ENCODE measurements at places on chromosomes 11 and 22.

DNA sequence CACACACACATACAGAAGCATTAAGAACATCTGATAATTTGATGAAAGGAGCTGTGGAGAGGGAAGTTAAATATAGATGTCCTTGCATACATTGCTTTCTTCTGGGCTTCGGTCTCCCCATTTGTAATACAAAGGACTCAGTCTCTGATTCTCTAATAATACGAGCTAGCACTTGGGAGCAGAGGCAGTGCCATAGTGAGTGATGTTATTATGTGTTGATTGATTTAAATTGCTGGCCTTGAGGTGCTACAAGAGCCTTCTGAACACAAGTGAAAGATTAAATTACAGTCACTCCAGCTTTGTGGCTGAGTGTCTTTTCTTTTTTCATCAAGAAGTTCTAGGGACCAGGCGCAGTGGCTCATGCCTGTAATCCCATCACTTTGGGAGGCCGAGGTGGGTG lies 61.5 kb upstream of the HMGXB4 start:
- DNase-seq = no peak

DNA sequence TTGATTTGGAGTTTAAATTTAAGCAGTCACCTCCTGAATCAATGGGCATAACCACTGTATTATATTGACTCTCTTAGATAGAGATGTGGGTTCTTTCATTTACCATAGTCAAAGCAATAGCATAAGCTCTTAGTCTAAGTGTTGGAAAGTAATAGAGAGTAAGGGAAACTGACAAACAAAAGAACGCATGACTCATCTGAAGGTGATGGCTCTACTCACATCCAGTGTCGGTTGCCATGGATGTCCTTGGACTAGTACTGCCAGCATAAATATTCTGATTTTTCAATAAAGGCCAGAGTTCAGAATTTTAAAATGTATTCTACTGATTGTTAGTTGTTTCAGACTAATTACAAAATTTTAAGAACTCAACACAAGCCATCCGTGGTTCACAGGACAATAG lies 444.9 kb upstream of the DDI1 start:
- no peak for DNase-seq

- DNase-seq = no peak
Observed at GRCh38 chr11:113906516-113906915, 1.9 kb downstream of the HTR3B start.

DNA sequence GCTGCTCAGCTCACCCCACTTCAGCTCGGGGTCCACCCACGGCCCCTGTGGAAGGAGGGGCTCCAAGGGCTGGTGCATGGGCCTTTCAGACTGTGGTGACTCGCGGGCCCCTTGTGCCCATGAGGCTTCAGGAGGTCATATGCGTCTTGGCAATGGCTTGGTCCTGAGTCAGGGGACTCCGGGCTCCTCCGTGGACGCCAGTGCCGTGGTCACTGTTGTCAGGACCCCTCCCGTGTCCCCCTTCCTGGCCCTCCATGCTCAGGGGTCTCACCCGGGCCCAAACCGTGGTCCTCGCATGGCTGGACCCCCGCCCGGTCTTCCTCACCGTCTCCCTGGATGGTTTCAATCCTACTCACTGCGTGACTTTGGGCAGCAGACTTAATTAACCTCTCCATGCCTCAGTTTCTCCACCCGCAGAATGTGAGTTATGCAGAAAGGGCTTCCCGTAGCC lies 436.4 kb downstream of the TBC1D22A start:
- DNase-seq = no peak

- no peak for DNase-seq
Observed at GRCh38 chr11:33449798-33450197, 192.6 kb downstream of the HIPK3 start.

- no peak for DNase-seq
Observed at GRCh38 chr22:45738206-45738605, 66.6 kb downstream of the ATXN10 start.
